Muscle of leg (tissue), 16 donors: ENCODE measurements at places on chromosomes 1 and 21. TPM values are rescaled to one million over a fixed set of nuclear protein-coding genes. Genes with fewer than 3 reads are reported as not detected.

DNA sequence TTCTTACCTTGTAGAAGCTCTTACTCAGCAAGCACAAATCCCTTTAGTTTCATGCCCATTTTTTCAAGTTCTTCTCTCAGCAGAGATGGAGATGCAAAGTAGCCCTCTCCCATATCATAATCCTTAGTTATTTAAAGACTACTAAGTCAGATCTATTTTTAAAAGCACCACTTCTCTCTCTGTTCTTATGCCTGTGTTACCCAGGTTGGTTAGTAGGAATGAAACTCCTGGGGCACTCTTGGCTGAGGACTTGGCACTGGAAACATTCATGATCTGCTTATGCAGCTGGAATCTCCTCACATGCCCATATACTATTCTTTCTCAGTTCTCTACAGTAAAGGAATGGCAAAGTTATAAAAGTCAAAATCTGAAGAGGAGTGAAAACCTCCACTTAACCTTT is 51.9 kb upstream of the PPP2R5A start:
- DNase-seq: no peak

DNA sequence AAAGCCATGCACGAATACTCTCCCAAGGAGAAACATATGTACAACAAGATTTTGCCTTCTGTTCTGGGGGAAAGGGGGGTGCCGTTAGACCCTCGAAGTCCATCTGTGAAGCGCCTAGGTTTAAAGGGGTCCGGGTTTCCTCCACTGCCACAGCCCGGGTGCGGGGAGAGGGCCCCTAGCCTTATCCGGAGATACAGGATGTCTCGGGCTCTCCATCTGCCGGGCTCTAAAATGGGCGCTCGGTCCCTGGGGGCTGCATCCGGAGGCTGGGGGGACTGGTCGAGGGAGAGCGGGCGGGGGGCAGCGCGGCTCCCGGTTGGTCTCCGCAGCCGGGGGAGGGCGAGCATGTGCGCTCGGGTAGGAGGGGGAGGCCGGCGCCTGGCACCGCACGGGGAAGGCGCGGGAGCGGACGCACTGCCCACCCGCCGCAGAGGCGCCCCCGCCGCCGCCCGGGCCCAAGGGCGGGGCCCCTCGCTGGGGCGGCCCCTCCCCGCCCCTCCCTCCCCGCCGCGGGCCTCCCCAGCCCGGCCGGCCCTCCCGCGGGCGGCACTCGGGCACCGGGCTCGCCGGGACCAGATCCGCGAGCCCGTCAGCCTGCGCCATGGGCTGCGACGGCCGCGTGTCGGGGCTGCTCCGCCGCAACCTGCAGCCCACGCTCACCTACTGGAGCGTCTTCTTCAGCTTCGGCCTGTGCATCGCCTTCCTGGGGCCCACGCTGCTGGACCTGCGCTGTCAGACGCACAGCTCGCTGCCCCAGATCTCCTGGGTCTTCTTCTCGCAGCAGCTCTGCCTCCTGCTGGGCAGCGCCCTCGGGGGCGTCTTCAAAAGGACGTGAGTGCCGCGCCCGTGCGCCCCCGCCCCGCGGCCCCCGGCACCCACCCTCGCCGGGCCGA is 63.1 kb downstream of the ELK4 start:
- DNase-seq: no peak

- DNase-seq: no peak
Measured at GRCh38 chr1:22852144-22852655, 120.5 kb downstream of the LACTBL1 start.

DNA sequence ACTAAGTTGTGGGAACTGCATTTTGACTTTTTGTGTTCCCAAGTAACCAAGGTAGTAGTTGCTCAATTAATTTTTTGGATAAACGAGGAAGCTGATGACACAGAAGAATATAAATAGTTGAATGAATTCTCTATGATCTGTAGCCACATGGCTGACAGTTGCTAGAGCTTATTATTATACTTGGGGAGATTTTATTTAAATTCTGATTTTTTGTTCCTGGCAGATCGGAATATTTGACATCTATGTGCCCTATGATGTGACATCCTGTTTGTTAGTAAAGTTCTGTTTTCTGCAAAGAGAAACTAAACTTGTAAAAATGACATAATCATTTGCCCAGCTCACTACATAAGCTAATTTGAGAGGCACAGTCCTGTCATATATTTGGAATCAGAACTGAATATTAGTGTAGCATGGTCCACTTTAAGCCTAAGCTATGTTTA is 9.7 kb upstream of the LYST start:
- DNase-seq: no peak

GRCh38 chr1:41842326-41842725 is 76.4 kb downstream of the HIVEP3 start:
- no peak for DNase-seq

DNA sequence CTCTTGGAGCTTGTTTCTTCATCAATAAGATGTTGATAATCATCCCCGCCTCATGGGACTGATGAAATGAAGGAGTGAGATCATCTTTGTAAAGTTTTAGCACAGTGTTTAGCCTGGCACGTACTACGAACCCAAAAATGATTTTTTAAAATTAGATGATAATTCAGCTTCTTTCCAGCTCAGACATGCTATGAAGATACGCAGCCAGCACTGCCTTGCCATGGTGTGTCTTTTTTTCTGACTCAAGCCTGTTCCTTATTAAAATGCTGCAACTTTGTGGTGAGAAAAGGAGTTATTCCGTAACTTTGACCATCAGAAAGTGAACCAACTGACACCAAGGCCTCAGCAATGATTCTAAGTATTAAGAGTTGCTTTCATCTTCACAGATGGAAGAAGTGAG is 269.0 kb downstream of the LTN1 start:
- no peak for DNase-seq

DNA sequence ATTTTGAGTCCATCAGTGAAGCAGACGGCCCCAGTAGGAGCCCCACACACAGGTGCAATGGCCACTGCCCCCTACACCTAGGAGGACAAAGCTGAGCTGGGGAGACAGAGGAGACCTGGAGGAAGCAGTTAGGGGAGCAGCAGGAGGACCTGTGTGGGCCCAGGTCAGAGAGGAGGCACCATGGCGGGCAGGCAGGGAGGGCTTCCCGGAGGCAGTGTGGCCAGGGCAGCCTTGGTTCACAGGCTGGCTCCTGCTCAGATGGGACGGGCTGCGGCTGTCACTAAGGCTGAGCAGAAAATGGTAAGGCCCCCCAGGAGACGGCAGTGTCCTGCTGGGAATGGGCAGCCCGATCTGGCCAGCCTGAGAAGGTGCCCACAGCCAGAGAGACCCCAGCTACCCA is 15.4 kb downstream of the MEGF6 start:
- no peak for DNase-seq

GRCh38 chr1:110034040-110034450 is 379 bp upstream of the STRIP1 start:
- DNase-seq: no peak

GRCh38 chr1:109722908-109723691 is 11.0 kb downstream of the GSTM5 start:
- DNase-seq: no peak

DNA sequence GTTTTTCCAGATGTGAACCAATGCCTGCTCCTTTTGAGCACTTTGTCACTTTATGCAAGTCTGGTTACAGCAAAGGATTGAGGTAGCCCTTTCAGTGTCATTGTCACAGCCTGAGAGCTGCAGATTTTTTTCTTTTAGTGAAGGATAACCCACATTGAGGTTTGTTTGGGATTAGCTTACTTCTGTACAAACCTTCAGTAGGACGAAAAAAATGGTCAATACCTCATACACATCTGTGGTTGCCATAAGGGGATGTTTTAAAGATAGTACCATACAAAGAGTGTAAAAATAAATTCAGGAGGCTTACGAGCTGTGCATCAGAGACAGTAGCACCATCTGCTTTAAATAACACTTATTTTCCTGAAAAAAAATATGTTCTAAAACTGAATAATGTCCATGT is 566.0 kb downstream of the AJAP1 start:
- no peak for DNase-seq

- DNase-seq: no peak
Measured at GRCh38 chr21:46482225-46482845, 23.6 kb downstream of the DIP2A start.

The MFAP2 gene
- 145 TPM for polyA plus RNA-seq

The PAQR6 gene
- 3.3 TPM for polyA plus RNA-seq

The PDZK1IP1 gene
- 0.29 TPM for polyA plus RNA-seq

The ERICH3 gene
- 0.04 TPM for polyA plus RNA-seq
